ENCODE measurements at places on chromosomes 2 and 18.

DNA sequence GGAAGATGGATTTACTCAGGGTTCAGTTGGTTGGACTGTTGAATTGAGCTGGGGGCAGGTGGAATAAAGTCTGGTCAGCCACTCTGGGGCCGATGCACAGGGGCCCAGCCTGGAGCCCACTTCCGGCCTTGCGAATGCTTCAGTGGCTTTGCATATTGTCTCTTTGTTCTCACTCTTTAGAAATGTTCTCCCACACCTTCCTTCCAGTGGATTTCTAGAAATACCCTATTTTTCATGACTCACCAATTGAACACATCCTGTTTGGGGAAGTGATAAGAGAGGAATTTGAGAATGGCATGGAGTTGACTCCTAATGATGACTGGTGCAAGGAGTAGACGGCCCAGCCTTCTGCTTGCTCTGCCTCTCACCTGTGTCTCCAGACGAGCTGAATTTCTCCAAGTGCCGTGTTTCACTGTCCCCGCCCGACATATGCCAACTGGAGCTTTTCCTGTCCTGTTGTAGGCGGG, 28.1 kb downstream of the ASAP2 start:
- no peak for DNase-seq

GRCh38 chr18:77131652-77132368, 773 bp downstream of the MBP start:
- DNase-seq = no peak

DNA sequence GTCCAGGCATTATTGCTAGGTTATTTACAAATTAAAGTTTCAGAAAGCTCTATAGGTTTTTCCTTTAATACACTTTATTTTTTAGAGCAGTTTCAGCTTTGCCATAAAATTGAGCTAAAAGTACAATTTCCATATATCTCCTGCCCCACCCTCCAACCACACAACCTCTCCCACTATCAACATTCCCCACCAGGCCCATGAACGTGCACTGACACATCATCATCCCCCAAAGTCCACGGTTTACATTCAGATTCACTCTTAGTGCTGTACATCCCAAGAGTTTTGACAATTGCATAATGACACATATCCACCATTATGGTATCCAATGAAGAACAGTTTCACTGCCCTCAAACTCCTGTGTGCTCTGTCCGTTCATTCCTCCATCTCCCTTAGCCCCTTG, 139.4 kb downstream of the NBAS start:
- DNase-seq = no peak

DNA sequence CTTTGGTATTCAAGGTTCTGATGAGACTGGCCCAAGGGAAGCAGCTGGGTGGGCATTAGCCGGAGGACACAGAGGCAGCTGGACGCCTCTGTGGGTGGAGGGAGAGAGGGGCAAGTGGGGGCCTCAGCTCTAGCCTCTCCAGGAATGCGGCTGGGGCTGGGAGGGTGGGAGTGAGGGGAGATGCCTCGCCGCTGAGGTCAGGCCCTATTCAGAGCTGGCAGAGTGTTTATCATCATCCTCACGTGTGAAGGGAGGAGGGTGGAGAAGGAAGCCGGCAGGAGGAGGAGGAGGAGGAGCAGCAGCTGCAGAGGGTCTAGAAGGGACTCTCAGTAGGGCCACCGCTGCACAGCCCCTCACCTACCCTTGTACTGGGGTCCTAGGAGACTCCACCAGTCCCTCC, 43.1 kb downstream of the TNS1 start:
- no peak for DNase-seq

- DNase-seq = no peak
Measured at GRCh38 chr2:102069311-102069974, 73.1 kb upstream of the IL1R1 start.

GRCh38 chr18:12443551-12443950, 35.8 kb downstream of the PRELID3A start:
- DNase-seq = no peak
